ENCODE measurements at places on chromosomes 1 and 21.

GRCh38 chr1:169697755-169698154 lies 13.7 kb downstream of the SELL start:
- DNase-seq: no peak

- no peak for DNase-seq
These were observed 17.9 kb upstream of the ATP6V1G3 start for GRCh38 chr1:198558402-198558801.

DNA sequence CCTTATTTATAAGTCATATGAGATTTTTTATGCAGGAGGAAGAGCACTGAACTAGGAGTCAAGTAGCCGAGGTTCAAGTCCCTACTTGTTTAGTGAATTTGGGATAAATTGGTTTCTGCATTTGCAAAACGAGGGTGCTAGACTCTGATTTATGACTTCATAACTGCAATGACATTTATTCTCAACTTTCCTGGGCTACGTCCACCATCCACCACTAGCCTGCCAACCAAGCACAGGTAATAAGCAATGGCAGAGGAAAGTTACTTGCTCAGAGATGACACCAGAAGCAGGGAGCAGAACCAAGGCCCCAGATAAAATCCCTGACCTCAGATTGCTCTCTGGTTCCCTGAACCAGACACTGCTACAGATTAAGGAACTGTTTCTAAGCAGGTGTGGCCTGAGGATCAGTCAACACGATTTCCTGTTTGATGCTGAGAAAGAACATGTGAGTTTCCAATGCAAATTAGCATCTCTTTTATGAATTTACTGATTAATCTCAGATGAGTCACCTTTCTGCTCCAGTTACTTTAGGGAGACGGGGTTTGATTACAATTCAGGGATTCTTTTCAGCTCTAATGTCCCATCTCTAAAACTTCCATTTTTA lies 52.7 kb downstream of the PLPP3 start:
- no peak for DNase-seq

DNA sequence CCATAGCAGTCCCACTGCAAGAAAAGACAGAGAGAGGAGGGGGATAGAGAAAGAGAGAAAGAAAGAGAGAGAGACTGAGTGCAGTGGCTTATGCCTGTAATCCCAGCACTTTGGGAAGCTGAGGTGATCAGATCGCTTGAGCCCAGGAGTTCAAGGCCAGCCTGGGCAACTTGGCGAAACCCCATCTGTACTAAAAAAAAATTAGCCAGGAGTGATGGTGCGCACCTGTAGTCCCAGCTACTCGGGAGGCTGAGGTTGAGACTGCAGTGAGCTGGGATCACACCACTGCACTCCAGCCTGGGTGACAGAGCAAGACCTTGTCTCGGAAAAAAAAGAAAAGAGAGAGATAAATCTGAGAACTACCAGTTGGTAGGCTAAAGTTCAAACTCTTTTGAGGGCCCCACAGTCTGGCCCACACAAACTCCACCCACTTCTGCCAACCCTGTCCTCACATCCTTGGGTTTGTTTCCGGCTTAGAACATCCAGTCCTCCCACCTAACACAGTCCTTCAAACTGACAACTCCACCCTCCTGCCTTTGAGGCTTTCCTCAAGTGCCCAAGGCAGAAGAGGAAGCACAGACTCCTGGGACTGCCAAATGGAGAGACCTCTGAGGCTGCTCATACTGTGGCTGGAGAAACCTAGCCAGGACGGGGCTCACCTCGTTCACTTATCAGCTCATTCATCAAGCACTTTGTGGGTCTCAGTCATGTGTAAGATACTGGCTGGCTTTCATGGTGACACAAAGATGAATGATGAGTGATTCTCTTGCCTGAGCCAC lies 20.1 kb downstream of the TFAP2E start:
- DNase-seq: no peak

DNA sequence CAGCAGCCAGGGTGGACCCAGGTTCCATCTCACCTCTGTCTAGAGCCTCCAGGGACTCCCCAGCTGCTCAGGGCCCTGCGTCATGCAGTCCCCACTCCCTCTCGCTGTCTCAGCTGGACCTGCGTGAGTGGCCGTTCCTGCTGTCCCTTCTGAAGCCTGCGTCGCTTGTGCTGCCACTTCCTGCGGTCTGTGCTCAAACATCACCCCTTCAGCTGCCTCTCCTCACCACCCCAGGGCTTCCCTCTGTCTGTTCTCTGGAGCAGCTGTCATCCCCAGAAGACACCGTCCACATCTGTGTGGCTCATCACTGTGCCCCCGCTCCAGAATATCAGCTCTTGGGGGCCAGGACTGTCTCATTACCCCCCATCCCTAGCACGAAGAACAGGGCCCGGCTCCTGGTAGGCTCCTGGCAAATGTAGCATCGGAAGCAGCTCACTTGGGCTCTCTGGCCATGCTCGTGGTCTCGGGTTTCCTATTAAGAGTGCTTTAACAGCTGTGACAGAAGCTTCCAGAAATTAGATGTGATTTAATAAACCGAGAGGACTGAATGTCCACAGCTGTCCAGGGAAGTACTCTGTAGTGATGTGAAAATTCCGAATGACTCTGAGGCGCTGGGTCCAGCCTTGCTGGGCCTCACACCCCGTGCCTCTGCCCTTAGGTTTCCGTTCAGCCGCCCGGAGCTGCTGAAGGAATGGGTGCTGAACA lies 3.3 kb downstream of the THAP3 start:
- DNase-seq: no peak

Measured in iPS DF 6.9 (cell line).